ENCODE measurements at places on chromosomes 12 and 14.

DNA sequence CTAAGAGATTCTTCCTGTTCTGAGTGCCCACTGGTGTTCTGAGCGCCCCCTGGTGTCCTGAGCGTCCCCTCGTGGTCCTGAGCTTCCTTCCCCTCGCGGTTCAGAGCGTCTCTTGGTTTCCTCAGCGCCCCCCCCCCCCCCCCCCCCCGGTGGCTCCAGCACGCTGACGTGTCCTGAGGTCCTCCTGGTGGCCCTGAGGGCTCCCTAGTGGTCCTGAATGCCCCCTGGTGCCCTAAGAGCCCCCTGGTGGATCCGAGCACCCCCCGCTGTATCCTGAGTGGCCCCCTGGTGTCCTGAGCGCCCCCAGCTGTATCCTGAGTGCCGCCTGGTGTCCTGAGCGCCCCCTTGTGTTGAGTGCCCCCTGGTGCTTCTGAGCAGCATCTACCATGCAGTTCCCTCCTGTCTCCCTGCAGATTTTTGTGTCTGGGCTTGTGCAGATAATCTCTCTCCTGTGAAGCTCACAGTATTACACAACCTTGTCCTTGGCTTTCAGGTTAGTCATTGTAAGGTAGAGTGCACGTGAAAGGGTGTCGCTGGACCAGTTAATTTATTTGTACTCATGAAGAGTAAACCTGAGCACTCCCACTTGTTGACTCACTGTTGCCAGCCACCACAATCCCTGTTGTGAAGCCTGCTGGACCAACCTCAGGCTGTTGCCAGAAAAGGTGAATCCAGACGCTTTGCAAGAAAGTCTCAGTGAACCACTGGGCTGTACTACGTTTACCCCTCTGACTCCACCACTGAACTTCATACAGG, 1168.4 kb downstream of the TMEM121 start:
- DNase-seq, result no peak

DNA sequence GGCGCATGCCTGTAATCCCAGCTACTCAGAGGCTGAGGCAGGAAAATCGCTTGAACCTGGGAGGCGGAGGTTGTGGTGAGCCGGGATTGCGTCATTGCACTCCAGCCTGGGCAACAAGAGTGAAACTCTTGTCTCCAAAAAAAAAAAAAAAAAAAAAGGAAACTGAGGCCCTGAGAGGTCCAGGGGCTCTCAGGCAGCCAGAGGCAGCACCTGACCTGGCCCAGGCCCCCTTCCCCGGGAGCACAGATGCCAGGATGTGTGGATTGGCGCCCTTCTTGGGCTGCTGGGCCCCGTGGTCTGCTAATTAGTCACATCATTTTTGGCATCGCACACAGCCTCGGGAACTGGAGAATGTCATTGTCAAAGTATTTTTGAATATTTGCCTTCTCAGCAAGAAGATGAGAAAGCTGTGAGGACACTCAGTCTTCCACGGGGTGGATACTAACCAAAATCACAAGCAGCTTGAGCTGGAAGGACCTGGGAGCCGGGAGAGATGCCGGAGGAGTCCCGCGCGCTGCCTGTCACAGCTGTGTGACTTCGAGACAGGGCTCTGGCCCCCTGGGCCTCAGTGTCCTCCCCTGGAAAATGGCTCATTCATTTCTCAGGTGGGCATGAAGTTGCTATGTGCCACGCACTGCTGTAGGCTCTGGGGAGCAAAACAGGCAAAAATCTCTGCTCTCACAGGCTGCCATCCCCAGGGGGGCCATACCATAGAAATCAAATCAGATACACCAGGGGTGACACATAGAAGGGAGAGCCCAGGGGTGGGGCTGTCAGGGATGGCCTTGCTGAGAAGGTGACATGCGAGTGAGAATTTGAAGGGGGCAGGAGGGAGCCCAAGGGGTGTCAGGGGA, 12.5 kb upstream of the RCOR1 start:
- DNase-seq, result peak; percentile 51

GRCh38 chr12:66925083-66925482, 246.2 kb upstream of the GRIP1 start:
- no peak for DNase-seq

DNA sequence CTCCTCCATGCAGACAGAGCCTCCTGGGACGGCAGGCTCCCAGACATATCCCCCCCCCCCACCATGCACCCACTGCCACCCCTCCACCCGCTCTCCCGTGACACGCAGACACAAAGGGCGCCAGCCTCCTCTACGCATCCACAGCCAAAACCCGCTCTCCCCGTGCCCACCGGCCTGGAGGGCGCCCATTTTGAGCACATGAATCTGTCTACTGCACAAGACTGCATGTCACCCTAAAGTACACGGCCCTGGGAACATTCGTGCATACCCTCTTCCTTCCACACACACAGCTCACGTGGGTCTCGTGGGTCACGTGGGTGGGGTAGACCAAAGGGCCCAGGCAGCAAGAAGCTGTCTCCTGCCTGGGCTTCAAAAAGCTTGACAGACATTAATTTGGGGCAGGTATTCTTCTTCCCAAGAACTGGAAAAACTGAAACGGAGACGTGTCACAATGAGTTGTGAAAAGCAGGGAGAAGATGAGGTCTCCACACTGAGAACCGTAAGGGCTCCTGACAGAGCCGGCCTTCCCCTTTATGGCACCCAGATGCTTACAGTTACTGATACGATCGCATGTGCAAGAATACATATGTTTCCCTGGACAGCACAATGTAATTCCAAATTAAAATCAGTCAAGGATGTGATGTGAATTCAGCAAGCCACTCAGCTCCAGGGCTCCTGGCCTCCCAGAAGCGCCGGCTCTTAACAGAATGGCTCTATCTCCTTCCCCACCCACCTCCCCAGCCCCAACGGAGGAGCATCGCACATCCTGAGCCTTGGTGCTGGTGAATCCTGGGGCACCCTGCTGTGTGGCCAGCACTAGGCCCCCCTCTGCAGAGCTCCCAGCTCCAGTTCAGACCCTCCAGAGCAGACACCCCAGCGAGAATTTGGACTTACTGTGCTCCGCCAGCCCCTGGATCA, 1.9 kb downstream of the TGFB3 start:
- DNase-seq, result no peak

DNA sequence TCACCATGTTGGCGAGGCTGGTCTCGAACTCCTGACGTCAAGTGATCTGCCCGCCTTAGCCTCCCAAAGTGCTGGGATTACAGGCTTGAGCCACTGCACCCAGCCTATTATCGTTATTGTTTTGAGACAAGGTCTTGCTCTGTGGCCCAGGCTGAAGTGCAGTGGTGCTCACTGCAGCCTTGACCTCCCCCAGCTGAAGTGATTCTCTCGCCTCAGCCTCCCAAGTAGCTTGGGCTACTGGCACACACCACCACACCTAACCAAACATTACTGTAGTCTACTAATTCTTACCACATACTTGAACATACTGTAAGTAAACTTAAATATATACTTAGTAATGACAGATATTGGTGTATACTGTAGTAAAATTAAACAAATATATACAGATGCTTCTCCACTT, 4.5 kb upstream of the CDCA4 start:
- DNase-seq, result no peak

DNA sequence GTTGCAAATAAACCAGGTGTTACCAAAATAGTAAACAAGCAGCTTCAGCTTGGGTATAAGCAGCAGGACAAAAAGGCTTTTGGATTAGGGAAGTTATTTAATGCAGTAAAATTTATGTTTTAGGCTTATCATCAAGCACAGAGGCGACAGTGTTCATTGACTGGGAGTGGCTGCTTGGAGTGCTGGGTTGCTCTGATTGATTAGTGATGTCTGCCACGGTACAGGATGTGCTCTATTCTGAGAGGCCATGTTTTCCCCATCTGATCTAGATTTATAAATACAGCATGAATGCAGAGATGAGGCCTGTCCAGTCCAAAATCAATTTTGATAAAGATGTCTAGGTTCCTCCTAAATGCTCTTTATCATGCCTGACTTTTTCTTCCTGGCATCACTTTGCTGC, 83.5 kb downstream of the MAP1LC3B2 start:
- DNase-seq, result no peak

DNA sequence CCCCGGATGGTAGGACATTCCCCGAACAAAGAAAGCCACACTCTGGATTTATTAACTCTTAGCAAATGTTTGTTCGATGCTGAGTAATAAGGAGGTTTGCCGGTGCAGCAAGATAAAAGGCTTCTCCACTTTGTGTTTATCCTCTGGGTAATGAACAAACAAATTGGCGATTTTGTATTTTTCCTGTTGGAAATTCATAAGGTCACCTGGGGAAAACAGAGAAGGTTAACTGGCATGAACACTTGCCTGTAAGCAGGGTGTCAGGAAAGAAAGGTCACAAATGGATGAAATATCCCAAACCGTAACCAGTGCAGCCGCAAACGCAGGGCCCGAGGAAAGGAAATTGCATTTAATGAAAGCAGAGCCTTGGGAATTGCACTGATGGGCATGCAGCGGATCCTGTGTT, 132.8 kb downstream of the RMST start:
- no peak for DNase-seq

DNA sequence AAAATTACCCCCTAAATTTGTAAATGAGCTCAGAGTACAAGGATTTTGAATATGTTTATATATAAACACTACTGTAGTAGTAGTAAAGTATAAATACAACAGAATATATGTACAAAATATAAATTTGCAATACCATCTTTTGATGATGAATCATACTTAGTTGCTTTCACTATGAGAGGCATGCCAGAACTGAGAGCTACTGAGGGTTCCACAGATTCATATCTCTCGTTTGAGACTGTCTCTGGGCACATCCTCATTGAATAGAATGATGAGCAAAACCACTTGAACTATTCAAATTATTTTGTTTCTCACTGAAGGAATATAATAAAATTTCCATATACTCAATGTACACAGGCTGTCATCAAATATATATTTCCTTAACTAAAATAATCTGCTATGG, 417.6 kb downstream of the NAV3 start:
- peak; percentile 12 for DNase-seq

DNA sequence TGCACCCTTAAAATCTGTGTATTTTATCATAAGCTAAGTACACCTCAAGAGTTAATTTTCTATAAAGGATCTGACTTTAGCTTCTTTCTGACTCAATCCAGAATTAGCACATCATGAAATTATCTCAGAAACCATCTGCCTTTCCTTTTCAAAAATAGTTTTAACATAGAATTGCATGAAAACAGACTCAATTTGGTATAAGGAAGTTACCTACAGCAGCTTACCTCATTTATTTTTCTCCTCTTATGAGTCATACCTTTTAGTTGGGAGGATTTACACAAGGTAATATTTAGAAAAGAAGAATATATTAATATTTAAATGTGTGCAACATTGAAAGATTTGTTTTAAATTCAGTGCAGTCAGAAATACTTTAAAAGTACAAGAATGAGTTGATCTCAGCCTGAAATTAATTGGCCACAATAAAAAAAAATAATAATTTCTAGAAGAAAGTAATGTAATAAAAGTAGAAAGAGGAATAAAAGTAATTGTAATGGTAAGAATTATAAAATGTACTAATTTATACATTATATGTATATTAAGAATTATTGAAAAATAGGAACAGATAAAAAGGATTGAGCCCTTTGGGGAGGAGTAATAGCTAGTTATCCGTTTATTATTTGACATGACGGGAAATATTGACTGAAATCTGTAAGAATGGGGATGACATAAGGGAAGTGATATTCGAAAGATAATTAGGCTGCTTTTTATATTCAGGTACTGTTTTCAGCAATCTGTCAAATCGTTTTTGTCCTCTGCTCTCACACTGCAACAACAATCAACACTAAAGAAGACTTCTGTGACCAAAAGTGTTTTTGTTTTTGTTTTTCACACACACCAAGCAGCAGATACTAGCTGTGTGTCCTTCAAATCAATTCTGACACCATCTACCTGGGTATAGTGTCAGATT, 20.5 kb downstream of the ADAM21 start:
- DNase-seq, result no peak

- DNase-seq, result no peak
These were observed 114.8 kb upstream of the GSC start for GRCh38 chr14:94884616-94885230.

DNA sequence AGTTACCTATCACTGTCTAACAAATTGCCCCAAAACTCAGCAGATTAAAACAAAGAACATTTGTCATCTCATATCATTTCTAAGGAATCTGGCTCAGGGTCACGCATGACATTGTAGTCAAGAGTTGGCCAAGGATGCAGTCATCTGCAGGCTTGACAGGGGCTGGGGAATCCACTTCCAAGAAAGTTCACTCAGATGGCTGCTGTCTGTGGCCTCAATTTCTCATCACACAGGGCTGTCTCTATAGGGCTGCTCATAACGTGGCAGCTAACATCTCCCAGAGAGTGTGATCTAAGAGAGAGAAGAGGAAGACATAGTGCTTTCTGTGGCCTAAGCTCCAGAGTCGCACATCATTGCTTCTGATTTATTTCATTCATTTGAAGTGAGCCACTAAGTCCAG, 17.0 kb upstream of the IL22 start:
- DNase-seq, result no peak

DNA sequence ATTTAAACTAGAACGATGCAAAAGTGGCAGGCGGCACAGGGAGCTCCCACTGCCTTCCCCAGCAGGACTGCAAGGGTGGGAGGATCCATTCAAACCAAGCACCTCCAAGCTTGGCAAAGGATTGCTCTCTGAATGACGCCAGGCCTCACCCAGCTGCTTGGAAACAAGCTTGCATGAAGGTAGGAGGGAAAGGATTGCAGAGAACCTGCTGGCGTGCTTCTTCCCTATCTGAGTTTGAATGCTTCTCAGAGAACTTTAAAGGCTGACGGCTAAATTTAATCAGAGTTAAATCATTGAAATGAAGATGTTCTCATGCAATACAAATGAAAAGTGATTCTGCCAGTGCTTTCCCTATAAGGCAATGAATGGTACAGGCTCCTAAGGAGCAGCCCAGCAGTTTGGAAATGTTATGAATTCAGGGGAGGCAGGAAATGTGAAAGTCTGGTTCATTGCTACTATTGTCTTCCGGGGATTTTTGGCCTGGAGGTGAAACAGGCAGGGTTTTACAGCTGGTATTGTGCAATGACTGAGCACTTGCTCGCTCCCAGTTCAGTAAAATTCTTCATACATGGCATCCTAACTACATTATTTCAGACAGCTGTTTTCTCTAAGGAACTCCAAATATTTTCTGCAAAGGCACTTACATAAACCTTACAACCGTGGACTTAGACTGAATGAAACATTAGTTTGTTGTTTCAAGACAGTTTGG, 31.9 kb upstream of the DUSP6 start:
- peak; percentile 81 for DNase-seq

Measured in AG04449 (cell line).